CD8-positive, alpha-beta T cell (primary cell): ENCODE measurements at places on chromosomes 2 and 18. TPM values are rescaled to one million over a fixed set of nuclear protein-coding genes. Genes with fewer than 3 reads are reported as not detected.

Gene POTEI
- total RNA-seq: not detected

Gene STAMBP
- 8.6 TPM for total RNA-seq

Gene NGEF
- not detected for total RNA-seq

Gene MALT1
- 69.9 TPM for total RNA-seq
